ENCODE measurements at places on chromosomes 3 and 15.

GRCh38 chr3:166764698-166765318, 615.3 kb downstream of the ZBBX start:
- DNase-seq: no peak

DNA sequence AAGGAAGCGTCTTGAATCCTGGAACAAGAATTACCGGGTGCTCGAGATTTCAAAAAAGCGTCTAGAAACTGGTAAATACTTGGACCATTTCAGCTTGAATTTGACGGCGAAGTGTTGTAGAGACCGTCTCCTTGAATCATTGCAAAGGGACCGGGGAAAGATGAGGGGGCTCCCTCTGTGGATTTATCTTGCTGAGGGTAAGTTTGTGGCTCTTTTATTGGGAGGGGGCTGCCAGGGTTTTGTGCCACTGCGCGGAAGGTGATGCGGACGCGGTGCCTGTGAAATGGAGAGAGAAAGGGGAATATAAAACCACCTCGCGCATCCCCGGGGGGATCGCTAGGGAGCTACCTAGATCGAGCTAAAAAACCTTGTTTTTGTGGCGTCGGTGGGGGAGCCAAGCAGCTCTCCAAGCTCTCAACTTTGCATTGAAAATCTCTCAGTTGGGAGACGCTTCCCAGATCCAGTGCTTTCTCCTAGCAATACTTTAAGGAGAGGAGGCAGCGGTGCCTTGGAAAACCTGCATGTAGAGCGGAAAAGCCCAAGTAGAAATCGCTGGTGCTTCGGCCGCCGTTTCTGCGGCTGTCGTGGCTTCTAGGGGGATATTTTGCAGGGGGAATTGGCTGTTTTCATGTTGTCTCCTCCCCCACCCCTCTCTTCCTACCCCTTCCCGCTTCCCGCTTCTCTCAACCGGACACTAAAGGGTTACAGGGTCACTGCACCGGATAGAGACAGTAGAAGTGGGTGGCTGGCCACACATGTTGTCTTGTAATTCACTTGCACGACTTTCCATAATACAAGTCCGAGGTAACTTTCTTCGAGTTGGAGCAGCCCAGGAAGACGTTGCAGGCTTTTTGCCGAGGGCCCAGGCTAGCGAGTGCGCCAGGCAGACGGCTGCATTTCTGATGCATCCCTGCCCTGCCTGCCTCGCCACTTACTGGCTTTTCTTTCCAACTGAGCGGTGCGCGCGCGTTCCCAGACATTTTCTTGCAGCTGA, 187.6 kb downstream of the NLGN1 start:
- no peak for DNase-seq

DNA sequence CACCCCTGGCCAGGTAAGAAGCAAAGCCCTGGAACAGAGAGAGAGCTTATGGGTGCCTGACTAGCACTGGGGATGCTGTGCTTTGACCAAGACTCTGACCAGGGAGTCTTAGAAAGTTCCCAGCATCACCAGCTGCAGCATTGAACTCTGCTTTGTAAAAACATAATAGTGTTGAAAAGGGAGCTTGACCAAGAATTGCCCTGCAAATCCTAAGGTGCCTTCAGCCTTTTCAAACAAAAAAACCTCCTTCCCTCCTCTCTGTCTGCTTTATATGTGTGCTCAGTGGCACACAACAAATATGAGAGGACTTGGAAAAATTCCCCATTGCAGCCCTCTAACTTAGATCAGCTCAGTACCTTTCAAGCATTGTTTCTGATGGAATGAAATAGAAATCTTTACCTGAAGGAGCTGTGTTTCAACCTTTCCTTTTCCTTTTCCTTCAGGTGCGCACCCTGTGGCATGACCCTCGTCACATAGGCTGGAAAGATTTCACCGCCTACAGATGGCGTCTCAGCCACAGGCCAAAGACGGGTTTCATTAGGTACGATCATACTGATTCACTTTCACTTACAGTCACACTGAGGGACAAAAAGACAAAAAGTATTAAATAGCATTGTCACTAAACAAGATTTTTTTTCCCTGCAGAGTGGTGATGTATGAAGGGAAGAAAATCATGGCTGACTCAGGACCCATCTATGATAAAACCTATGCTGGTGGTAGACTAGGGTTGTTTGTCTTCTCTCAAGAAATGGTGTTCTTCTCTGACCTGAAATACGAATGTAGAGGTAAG, 13.0 kb downstream of the THBS1 start:
- DNase-seq: no peak

- DNase-seq: no peak
Measured at GRCh38 chr3:172127929-172128580, 88.7 kb downstream of the FNDC3B start.

GRCh38 chr3:33645060-33645647, 72.9 kb downstream of the CLASP2 start:
- DNase-seq: no peak

GRCh38 chr3:127208483-127209100, 15.7 kb downstream of the PRR23E start:
- no peak for DNase-seq

DNA sequence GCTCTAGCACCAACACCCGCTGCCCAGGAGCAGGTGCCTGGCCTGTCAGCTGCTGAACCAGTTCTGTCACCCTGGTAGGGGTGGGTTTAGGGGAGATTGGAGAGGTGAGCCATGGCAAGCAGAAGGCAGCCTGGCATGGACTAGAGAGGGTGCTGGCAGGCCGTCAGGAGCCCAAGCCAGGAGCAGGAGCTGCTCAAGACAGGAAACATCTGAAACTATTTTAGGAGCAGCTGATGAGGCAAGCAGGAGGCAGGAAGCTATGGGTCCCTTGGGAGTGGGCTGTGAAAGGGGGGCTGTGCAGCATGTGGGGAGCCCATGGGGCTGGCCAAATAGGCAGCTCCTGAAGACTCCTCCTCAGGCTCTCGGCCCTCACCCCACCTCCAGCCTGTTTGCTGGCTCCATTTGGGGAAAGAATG, 2.3 kb downstream of the INKA1 start:
- no peak for DNase-seq

- DNase-seq: no peak
Measured at GRCh38 chr3:5079761-5080160, 42.3 kb upstream of the ARL8B start.

- no peak for DNase-seq
Measured at GRCh38 chr3:114128826-114129225, 50.0 kb downstream of the DRD3 start.

DNA sequence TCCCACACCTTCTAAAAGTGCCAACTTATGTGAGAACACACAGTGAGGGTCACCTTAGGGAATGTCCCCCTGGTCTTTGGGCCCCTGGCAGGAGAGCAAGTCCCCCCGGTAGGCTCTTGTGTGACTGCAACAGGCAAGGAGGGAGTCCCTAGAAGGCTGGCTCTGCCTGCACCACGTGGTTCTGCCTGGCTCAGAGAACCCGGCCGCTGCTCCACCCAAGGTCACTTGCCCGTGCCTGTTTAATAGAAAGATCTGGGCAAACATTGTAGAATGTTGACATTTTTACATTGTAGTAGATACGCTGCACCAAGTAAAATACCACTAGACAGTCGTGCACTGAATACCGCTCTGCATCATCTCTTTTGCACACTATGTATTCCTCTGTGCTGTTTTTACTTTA, 21.9 kb downstream of the GABRA5 start:
- DNase-seq: no peak

DNA sequence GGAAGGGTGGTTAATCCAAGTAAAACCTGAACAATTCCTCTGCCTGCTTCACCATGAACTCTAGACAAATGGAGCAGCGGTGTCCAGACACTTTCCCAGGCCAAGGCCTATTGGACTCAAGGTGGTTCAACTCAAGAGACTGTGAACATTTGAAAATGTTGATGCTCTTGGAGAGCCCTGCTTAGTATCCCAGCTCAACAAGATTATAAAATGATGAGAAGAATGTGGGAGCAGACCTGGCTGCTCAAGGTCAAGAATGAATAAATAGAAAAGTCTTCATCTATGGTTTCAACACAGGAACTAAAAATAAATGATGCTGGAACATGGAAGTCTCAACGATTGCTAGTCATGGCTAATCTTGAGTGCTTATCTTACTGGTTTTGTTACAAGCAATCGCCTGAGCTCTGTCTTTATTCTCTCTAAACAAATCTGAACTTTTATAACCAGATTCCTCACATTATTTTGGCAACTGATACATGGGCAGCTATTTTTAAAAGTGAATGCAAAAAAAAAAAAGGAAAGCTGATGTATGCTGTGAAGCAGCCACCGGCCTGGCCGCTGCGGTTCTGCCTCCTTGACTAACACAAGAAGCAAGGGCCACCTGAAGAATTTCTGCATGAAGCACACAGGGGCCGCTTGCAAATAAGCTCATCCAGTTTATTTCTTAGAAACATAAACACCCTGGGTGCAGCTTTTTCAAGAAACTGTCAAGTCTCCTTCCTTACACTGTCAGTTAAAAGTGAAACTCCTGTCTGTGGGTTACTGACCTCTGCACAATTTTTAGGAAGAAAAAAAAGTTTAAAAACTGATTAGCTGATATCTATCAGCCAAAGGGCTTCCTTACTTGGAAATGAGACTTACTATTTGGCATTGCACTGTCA, 120.1 kb upstream of the ARHGEF3 start:
- no peak for DNase-seq
